ENCODE measurements at places on chromosomes 2 and 18. TPM values are rescaled to one million over a fixed set of nuclear protein-coding genes. Genes with fewer than 3 reads are reported as not detected.

GAL3ST2 gene
- polyA plus RNA-seq = 0.21 TPM

- no peak for DNase-seq
These were observed 90.7 kb downstream of the STK39 start for GRCh38 chr2:168156661-168157060.

DNA sequence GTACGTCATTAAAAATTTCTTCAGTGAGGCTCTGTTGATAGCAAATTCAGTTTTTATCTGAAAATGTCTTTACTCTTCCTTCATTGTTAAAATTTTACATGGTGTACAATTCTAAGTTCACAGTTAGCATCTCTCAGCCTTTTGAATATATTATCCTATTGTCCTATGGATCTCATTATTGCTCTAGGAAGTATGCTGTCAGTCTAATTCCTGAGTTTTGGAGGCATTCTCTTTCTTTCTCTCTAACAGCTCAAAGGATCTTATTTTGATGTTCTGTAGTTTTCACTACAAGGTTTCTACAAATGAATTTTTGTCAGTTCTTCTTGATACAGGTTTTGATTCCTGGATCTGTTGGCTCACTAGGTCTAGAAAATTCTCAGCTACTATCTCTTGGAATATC, 2.9 kb upstream of the ACMSD start:
- no peak for DNase-seq

GRCh38 chr2:26359886-26360473, 13.4 kb upstream of the ADGRF3 start:
- no peak for DNase-seq

GRCh38 chr2:3533836-3534235, 14.5 kb upstream of the ADI1 start:
- DNase-seq = no peak

DNA sequence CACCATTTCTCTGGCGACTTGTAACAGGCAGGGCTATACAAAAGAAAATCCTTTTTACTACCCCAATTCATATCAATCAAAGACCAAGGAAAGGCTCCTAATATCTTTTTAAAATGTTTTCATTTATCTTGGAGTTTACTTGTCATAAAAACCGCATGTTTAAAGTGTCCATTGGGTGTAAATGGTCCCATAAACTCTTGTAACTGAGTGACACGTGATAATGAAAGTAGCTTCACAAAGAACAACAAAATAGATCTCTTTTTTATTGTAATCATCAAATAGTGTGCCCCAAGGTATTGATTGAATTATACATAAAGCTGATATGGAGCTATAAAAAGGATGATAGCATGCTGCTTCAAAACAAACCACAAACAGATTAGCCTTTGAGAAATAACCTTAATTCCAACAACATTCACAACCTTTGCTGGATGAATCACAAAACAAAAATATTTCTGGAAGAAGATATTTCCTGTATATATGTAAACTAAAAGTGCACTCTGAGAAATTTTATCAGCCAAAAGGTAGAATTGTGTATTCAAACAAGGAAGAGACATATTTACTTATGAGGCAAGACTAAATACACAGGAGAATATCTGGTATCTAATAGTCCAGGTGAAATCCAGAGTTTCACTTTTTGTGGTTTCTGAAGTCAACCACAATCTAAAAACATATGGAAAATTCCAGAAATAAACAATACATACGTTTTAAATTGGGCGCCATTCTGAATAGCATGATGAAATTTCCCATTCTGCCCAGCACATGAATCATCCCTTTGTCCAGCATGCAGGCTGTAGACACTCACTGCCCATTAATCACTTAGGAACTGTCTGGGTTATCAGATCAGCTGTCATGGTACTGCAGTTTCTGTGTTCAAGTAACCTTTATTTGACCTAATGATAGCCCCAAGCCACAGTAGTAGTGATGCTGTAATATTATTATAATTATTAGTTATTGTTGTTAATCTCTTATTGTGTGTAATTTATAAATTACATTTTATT, 237.5 kb downstream of the PIK3C3 start:
- DNase-seq = no peak

- DNase-seq = no peak
These were observed 191.5 kb upstream of the ATP5MC3 start for GRCh38 chr2:175372704-175373701.

CRYGC gene
- not detected for polyA plus RNA-seq

SALL3 gene
- polyA plus RNA-seq = 11.2 TPM

- no peak for DNase-seq
These were observed 1.5 kb downstream of the RALB start for GRCh38 chr2:120254178-120254577.

ANO7 gene
- polyA plus RNA-seq = 3.4 TPM

- no peak for DNase-seq
These were observed 94.7 kb upstream of the SP3 start for GRCh38 chr2:174059884-174060244.

EPG5 gene
- polyA plus RNA-seq = 33.6 TPM

PROKR1 gene
- polyA plus RNA-seq = 0.20 TPM

DNA sequence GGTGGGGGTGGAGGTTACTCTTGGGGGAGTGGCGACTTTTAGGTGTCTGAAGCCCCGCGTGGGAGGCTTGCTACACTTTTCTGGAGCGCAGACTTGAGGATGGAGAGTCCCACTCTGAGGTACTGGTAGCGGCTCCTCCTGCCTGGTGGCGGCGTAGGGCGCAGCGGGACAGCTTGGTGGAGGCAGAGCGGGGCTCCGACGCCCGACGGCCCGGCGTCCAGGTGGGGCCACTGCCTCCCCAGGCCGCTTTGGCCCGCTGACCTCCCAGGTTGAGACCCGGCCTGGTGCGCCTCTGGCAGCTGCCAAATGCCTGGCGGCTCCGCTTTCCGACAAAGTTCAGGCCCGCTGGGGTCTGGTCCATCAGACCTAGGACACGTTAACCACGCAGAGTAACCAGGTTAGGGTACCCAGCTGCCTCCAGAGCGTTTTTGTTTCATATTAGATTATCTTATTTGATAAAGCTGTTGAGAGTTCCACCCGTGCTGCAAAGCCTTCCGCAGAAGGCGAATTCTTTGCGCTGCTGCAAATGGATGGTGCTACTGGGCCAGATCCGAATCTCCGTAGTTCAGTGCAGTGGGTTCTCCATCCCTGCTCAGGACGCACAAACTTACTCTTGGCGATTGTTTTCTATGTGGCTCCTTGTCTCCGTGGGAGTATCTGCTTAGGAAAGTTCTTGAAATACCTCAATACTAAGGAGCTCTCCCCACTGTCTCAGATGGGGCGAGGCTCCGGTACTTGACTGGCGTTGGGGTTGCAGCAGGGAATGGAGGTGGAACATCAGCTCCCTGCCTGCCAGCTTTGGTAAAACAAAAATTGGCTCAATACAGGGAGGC, 405.9 kb downstream of the XIRP2 start:
- DNase-seq = no peak

- no peak for DNase-seq
These were observed 30.8 kb upstream of the HPCAL1 start for GRCh38 chr2:10271946-10272345.

FOXI3 gene
- 0.20 TPM for polyA plus RNA-seq

CNDP1 gene
- polyA plus RNA-seq = 1.8 TPM

DNA sequence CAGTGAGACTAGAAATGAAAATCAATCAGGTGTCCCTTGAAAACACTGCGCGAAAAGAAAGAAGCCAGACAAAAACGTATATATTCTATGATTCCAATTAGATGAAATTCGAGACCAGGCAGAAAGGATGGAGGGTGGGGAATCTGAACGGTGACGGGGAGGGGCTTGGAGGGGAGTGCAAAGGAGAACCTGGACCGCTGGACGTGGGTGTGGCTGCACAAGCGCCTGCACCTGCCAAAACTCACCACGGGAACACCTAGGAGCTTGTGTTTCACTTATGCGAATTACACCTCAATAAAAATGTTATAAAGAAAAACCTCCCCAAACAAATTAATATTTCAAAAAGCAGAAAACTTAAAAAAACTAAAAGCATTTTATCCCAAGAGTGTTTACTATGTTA, 21.9 kb downstream of the THAP4 start:
- no peak for DNase-seq

DNA sequence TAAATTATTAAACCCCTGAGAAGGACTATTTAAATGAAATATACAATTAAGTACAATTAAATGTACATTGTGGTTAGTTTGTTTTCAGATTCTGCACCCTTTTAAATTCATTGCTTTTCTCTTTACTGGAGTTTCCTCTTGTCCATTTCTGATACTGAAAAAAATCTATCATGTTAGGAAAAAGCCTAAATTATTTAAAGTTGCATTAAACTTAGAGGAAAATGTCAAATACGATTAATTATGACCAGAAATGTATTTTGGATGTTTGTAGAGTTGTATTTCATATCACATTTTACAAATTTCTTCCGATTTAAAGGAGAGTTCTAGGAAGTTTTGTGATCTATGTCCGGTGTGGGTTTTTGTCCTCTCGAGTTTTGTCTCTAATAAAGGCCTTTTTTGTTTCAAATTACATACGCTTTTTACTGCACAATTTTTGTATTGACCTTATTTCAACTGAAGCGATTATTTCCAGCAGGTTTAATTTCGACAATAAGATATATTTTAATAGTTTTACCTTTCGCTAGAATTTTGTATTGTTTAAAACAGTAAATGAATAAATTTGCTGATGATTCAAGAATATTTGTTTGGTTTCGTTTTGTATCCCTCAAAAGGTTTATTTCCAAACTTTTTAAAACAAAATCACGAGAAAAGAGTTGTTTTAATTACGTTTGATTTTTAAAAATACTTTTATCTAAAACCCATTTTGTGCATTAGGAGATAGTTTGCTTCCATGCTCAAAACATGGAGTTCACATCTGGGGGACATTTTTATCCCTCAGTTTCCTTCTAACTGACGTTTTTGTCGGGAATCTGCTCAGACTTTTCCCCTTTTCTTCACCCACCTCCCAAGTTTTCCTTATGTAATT, 3.3 kb upstream of the SATB2 start:
- DNase-seq = no peak

- DNase-seq = no peak
These were observed 46.8 kb downstream of the TNS1 start for GRCh38 chr2:217955881-217956493.

C2orf66 gene
- polyA plus RNA-seq = 0.65 TPM

TIMM21 gene
- 71.7 TPM for polyA plus RNA-seq

DNA sequence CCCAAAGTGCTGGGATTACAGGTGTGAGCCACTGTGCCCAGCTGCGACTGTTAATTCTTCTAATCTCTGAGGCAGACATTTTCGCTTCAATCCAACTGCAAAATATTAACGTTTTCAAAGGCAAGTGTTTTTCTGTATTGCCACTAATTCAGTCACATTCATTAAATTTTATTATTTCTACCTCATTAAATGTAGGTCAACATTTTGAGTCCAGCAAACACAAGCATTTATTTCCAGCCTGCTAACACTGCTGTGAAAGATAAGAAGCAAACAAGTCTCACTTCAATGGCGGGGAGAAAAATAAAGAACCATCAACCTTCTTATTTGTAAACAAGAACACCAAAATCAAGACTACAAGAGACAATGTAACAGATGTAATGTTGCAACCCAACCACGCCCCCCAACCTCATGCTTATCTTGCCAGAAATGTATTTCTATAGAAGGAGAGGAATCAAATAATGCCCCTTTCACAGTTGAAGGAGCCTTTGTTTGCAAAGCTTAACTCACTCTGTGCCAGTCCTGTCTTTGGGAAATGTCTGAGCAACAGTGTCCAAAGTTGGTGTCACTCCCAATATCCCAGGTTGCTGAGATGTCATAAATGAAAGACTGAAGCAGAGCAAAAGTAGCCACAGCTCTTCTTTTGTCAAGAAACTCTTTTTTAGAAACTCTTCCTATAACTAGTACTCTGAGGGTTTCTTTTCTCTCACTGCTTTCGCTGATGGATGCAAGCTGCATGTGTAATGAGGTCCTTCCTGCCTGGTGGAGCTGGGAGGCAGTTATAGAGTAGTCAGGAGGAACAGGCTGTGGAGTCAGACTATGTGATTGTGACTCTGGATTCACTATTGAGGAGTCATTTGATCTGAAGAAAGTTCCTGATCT, 8.6 kb downstream of the DOCK10 start:
- DNase-seq = no peak

FAM124B gene
- 1.8 TPM for polyA plus RNA-seq

GRCh38 chr18:46591783-46592391, 65.1 kb downstream of the LOXHD1 start:
- DNase-seq = no peak

AAK1 gene
- polyA plus RNA-seq = 17.1 TPM

DNA sequence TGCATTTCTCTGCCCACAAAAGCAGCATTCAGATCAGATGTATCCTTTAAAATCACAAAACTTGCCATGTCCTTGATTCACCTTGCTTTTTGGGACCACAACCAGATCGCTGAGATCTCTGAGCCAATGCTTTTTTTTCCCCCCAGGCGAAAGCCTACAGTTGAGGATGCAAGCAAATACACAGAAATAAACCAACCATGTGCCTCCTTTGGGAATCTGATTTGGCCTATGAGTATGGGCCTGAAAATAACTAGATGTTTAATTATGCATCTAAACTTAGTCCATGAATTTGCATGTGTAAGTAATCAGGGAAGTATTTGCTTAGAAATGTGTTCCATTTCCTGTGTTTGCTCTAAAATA, 49.7 kb upstream of the CDC42EP3 start:
- no peak for DNase-seq

DNA sequence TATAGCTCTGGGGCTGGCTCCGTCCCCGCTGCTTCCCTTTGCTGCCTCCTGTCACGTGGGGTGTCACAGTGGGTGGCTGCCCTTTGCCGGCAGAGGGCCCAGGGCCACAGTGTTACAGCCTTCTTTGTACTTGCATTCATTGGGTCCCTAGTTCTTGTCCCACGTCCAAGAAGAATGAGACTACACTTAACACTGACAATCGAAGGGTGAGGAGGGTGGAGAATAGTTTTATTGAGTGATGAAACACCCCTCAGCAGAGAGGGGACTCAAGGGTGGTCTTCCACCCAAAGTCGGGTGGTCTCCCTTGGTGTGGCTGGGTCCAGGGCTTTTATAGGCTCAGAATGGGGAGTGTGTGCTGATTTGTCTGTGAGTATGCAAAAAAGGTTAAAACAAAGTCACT, 1.9 kb downstream of the ATG4B start:
- DNase-seq = no peak

OSGEPL1 gene
- polyA plus RNA-seq = 22.0 TPM

GRCh38 chr2:3104261-3104660, 273.4 kb downstream of the EIPR1 start:
- no peak for DNase-seq

DNA sequence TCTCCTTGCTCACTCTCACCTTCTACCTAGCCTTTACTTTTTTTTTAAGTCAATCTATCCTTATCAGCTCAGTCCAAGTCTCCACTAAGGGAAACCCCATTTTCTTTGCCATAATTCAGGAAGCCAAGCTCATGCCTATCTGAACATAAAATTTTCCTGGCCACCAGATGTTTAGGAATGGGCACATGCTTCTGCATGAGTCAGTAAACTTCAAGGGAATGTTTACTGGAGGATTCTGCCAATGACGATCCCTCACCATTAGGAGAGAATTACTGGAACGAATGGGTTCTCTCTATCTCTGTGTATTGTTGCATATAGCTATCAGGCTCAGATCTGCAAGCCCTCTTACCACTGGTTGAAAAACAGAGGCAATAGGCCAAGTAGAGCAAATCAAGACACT, 731.7 kb upstream of the ZNF804A start:
- DNase-seq = no peak

CHRNG gene
- polyA plus RNA-seq = 0.52 TPM

- DNase-seq = no peak
These were observed 27.3 kb downstream of the LAMA3 start for GRCh38 chr18:23716516-23716915.

ALPI gene
- 0.05 TPM for polyA plus RNA-seq

MRO gene
- polyA plus RNA-seq = 2.3 TPM
